Mammary epithelial cell (primary cell): ENCODE measurements at places on chromosomes 1 and 21.

DNA sequence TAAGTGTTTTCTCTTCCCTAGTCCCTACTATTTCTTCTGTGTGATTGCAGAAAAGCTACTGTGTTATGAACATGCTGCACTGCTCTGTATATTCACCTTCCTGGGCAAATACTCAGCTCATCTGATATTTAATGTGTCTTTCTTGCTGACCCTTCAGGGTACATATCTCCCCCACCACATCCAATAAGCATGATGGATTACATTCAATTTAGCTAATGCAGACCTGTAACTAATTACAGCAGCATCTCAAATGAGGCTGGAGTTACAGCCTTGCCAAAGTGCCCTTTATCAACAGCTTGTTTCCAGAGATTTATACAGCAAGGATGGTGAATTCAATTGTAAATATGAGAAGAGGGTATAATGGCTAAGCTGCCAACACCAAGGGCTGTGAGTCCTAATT is 144.0 kb downstream of the KCNH1 start:
- DNase-seq: no peak

GRCh38 chr1:115771847-115772457 is 3.4 kb upstream of the CASQ2 start:
- DNase-seq: peak; percentile 94

DNA sequence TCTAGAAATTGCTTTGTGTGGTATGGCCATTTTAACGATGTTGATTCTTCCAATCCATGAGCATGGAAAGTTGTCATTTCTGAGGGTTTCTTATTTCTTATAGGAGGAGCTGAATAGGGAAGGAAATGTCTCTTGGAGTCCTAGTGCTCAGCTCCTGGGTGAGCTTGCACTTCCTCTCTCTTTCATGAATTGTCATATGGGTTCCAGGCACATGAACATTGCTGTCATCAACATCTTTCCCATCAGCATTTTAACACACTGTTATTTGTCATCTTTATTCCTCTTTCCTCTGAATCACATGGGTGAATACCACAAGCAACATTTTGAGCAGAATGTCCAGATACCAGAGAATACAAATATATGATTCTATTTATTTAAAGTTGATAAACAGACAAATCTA is 23.4 kb downstream of the SLAMF6 start:
- DNase-seq: no peak

DNA sequence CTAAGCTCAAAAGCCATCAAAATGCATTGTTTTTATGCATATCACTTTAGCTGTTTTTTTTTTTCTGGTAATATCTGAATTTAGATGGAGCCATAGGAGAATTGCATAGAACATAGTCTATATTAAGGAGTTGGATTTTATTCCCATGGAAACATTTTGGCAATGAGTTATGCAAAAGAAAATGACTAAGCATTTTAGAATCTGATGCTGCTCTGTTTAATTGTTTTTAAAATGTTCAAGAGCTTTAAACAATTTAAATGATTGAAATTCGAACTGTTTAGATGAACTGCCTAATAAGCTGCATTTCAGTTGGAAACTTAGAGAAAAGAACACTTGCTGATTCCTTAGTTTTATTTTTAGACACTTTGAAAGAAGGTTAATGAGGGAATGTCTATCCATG is 1531.5 kb upstream of the B3GALT2 start:
- no peak for DNase-seq

GRCh38 chr1:44645476-44646244 is 28.6 kb downstream of the TMEM53 start:
- DNase-seq: no peak

DNA sequence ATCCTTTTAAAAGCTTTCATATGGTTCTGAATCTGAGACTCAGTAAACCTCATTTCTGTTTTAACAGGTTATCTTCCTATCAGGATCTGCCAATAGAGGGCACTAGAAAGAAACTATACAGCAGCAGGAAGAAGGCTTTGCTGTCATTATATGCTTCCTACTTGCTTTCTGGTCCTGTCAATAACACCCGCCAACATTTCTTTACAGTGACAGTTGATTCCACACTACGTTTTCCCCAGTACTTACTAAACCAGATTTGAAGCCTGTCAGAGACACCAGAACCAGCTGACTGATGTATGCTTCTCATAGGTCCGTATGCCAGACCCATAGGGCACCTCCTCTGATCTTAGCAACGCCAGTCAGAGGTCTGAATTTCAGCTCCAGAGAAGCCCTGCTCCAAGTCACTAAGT is 341.0 kb upstream of the NEGR1 start:
- peak; percentile 35 for DNase-seq

DNA sequence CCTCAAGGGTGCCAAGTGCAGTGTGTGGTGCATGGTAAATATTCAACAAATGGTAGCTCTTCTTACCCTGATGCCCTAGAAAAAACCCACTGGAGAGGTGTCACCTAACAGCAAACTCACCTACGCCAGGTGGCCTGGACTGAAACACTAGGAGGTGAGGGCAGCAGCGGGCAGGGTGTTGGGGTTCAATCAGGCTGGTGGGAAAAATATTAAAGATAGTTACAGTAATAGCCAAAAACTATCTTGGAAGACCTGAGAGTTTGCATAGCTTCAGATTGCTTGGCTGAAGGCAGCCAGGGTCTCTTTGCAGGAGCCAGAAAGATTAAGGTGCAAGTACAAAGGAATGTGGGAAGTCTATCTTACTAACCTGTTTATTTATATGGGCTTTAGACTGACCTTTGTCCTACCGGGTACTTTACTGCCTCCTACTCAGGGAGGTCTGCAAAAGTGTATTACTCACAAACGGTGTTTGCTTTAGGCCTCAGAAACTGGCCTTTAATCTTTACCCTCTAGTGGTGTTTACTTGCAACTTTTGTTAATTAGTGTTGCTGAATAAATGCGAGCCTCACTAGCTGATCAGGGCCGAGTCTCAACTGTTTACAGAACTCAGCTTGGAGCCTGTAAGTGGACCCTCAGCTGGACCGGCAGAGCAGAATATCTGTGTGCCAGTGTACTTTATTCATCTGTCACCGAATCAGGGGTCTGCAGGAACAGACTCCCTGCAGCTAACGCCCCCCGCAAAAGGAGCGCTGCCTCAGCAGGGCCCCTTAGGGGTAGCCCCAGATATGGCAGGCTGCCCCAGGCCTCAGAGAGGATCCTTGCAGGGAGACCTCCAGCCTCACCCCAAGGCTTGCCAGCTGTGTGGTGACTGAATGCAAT is 63.9 kb downstream of the SYF2 start:
- no peak for DNase-seq

DNA sequence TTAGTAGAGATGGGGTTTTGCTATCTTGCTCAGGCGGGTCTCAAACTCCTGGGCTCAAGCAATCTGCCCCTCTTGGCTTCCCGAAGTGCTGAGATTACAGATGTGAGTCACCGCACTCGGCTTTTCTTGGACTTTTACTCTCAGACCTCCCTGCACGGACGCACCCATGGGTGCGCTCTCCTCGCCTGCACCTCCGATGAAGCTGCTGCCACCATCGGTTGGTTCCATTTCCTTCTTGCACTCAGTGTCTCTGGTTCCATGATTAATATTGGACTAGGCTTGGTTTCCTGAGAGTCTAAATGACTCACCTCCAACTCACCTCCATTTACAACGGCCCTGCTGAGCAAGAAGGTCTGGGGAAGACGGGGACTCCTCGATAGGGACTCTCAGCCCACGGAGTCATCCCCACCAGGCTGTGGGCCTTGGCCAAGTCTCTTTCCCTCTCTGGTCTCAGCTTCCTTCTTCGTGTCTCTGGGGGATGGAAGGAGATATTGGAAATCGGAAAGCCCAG is 6.7 kb upstream of the TNFRSF8 start:
- peak; percentile 46 for DNase-seq

- no peak for DNase-seq
Observed at GRCh38 chr1:57118948-57119603, 153.3 kb upstream of the C8B start.

GRCh38 chr1:84156210-84156621 is 12.1 kb downstream of the PRKACB start:
- peak; percentile 80 for DNase-seq

DNA sequence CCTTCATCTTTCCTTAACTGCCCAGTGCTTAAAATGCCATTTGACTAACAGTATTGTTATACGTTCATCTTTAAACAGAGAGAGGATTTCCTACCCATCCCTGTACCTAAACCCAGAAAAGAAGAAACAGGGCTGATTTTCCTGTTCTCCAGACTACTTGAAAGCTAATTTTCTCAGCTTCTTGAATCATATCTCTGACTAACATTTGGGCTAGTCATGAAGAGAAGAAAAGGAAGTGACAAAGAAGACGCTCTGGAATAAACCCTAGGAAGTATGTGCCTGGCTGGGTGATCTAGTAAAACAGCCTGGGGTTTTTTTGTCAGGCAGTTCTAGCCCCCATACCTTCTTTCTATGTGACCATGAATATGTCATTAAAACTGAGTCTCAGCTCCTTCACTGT is 44.8 kb upstream of the SGIP1 start:
- DNase-seq: peak; percentile 65

- no peak for DNase-seq
Observed at GRCh38 chr1:210681158-210681557, 352.5 kb downstream of the HHAT start.

DNA sequence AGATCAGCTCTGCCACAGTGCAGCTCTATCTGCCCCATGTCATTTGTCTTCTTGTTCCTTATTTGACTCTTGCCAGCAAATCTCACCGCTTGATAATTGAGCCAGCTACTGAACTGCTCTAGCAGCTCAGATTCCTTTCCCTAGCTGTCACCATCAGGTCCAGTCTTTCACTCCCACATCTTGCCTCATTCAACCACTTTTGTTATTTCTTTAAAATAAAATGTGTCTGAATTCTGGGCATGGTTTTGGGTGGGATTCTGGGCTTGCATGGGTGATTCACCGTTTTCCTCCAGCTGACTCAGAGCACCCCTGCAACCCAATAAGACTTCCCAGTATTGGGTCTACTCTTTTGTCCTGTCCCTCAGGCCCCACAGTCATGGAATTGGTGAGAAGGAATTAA is 215.7 kb downstream of the DSCAM start:
- peak; percentile 13 for DNase-seq

- DNase-seq: no peak
Observed at GRCh38 chr1:7278045-7278444, 492.8 kb downstream of the CAMTA1 start.

DNA sequence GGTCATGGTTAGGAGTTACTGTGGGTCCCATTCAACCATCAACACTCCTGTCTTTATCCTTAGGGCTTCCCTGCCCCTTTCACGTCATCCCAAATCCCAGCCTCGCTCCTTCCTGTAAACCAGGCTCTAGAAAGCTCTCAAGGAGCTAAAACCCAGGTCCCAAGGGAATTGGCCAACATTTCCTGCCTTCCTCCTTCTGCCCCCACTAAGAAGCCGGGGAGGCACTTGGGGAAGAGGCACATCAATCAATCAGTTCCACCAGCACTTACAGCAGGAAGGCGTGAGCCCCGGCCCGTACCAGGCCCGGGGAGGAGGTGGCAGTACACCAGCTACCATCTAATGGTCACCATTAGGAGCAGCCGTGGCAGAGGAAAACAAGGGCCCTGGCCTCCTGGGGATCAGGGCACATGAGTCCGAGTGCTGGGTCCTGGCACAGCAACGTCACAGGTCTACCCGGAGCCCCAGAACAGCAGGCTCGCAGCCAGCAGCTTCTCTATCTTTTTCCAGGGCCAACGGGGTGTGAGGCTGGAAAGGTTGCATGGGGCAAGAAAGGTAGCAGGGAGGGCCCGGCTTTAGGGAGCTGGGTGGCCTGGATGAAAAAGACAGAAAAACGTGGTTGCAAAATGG is 108.6 kb downstream of the CASZ1 start:
- DNase-seq: no peak

GRCh38 chr1:19424651-19425570 is 60.4 kb downstream of the CAPZB start:
- DNase-seq: no peak

DNA sequence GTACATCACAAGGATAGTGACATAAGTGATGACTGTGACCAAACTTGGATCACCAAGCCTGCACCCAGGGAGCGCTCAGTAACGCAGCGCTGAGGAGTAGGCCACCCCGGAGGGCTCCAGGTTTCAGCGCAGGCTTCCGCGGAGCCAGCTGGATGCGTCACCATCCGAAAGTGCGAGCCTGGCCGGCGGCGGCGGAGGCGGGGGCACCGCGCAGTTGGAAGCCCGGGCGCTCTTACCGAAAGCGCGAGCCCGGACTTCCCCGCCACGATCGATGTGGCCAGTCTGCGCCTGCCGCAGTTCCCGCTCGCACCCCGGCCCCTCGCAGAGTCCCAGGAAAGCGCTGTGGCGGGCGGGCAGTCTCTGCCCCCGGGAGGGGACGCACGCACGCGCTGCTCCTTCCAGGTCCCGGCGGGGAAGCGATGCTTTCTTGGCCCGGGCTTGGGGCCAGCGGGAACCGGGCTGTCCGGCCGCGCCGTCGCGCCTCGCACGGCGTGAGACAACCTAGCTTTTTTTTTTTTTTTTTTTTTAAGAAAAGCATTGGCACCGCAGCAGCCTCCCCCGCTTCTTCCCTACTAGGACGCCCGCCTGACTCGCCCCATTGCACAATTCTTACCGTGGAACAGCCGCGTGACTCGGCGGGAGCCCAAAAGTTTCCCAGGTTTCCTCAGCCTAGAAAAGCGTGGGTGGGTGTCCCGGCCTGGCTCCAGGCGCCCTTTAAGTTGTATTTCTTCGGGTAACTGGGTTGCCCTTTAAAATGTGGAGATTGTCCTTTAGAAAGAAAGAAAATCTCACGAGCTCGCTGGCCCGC is 36.4 kb upstream of the JAK1 start:
- DNase-seq: peak; percentile 89

- DNase-seq: no peak
Observed at GRCh38 chr1:37995751-37996345, 6.0 kb upstream of the SF3A3 start.

GRCh38 chr1:173482683-173483082 is 5.5 kb downstream of the PRDX6 start:
- no peak for DNase-seq
